ENCODE measurements at places on chromosomes 16 and 17.

DNA sequence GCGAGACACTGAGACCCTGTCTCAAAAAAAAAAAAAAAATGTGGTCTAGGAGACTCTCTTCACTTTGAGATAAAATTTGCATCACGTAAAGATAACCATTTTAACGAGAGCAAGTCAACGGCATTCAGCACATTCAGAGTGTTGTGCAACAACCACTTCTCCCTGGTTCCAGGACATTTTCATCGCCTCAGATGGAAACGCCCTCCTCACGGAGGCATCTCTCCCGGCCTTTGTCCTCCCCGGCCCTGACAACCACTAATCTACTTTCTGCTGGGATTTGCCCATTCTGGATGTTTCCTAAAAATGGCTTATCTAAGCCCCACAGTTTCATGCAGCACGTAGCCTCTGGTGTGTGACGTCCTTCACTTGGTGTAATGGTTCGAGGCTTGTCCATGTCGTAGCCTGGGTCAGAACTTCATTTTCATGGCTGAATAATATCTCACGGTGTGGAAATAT is 6.4 kb upstream of the NPRL3 start:
- DNase-seq = no peak

DNA sequence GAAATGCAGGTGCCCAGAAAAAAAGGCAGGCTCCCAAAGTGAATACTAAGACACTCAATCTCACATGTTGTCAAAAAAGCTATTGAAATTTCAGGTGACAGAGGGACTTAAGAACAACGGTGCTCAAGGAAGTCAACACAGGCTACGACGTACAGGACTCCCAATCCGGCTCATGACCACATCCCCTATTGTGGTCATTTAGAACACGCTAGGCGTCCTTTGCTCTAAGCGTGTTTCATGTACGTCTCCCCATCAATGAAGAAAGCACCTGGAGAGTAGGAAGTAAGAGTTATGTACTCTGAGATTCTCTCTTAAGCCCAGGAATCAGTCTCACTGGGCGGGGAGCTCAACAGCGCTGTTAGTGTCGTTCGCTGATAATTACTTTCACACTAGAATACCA is 94.1 kb downstream of the MRM3 start:
- no peak for DNase-seq

- no peak for DNase-seq
These were observed 50.8 kb downstream of the SOCS1 start for GRCh38 chr16:11205065-11205699.

GRCh38 chr17:17066021-17066420 is 23.8 kb downstream of the MPRIP start:
- DNase-seq = no peak

DNA sequence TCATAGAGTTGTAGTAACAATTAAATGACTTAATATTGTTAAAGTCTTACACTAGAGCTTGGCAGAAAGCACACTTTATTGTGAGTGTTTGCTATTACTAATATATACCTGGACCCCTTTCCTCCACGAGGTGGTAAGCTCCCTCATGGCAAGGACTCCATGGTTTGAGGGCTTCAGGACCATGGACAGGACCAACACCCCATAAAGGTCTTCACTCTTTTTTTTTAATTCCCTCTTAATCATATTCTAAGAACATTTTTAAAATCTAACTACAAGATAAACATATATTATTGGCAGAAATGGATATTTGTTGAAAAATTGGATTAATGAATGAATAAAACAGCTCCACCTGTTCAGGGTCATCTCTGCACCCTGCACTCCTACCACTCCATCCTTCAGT is 154.5 kb downstream of the CBLN1 start:
- no peak for DNase-seq

- DNase-seq = peak; percentile 77
These were observed 3.9 kb upstream of the C17orf99 start for GRCh38 chr17:78142119-78142861.

DNA sequence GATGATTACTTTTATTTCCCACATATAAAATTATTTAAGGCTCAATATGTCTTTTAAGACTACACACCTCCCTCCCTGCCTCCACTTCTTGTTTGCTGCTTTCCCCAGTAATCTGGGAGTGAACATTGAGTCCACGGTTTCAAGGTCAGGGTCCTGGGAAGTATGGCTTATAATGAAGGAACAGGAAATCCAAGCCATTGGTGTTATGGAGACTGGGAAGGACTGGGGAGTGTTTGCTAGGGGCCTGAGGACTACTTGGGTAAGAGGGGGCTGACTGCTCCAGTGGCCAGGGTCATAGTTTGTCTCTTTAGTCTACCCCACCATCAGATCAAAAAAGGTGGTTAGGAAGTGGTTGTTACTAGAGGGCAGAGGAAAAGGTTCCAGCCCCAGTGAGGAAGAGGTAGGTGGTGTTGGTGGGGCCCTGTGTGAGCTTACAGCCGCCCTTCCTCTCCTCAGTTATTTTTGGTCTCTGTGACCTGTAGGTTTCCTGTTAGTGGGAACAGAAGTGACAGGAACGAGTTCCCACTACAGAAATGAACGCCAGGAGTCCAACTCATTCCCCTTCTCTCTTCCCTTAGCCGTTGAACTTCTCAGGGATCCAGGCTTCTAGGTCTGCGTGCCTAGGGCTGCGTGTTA is 742 bp upstream of the SLC16A13 start:
- no peak for DNase-seq

- DNase-seq = no peak
These were observed 4.1 kb downstream of the CD2BP2 start for GRCh38 chr16:30351001-30351441.

DNA sequence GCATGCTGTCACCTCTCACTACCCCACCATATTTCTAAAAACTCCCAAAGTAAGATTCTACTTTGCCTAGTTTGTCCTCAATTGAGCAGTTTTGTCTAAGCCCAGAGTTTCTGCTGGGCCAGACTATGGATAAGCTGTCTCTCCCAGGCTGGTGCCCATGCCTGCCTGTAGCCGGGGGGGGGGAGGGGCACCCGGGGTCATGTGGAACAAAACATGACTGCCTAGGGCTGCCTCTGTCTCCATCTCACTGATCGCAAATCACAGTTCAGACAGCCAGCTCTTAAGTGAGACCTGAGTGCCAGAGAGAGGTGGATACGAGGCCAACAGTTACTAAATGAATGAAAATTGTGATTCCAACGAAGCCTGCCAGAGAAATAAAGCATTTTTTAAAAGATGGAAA is 78.8 kb upstream of the RPRML start:
- DNase-seq = no peak

GRCh38 chr16:55271945-55272513 is 52.0 kb upstream of the IRX6 start:
- no peak for DNase-seq

DNA sequence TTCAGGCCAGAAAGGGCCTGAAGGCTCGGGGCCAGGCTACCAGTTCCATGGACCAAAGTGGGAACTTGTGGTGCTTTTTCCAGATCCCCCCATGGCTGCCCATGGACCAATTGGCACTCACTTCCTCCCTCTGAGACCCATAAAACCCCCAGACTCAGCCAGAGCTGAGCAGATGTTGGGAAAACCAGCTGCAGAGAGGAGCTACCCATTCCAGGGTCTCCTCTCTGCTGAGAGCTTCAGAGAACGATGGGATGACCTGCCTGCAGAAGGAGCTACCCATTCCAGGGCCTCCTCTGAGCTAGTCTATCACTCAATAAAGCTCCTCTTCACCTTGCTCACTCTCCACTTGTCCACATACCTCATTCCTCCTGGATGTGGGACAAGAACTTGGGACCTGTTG is 52.2 kb upstream of the MED9 start:
- no peak for DNase-seq

GRCh38 chr16:66121466-66121865 is 245.0 kb upstream of the CDH5 start:
- DNase-seq = no peak

- peak; percentile 96 for DNase-seq
These were observed 25.9 kb downstream of the GRIN2C start for GRCh38 chr17:74833501-74834377.

DNA sequence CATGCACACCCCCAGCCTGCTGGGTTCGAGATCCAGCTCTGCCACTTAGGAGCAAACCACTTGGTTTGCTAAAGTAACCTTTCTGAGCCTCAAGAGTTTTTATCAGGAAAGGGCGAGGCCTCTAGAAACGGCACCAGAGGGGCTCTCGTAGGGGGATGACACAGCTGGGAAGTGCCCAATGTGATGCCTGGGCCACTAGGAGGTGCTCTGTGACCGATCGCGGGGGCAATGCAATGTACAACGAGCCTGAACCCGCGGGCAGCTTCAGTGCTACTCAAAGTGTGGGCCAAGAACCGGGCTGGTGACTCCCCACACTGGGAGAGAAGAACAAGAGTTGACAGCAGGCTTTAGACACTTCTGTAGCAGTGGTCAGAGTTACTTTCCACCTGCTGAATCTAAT is 9.4 kb downstream of the C16orf89 start:
- DNase-seq = no peak

DNA sequence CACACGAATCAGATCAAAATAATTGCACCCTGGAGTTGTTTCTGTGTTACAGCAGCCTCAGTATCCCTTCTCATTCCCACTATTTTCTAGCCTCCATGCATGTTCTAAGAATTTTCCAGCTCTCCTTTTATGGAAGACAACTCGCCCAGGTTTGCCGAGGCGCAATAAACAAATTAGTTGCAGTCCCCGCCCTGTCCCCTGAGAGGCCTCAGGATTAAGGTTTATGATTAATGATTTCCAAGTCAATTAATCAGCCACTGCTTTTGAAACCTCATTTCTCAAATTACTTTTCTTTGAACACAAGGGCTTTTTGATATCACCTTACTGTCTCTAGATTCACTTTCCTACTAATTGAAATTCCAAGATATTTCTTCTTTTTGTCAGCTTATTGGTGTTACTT is 138.3 kb upstream of the HSBP1 start:
- DNase-seq = no peak

GRCh38 chr16:20650400-20651166 is 46.9 kb downstream of the ACSM1 start:
- DNase-seq = no peak

DNA sequence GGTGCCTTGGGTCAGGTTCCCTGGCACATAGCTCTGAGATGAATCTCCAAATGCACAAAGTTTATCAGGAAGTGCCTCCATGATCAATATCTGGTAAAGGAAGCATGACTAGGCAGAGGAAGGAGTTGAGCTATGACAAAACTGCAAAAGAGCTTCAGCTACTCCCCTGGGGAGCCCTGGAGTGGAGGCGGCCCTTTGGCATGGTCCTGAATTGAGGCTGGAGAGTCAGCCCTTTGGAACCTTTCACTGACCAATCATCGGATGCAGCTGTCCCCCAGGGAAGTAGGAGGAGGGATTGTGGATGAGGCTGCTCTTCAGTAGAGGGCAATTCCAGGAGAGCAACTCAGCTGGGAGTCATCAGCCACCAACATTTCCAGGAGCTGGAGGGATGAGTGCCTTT is 46.1 kb upstream of the NLRP1 start:
- DNase-seq = no peak

GRCh38 chr17:36727052-36727451 is 125.7 kb downstream of the MRM1 start:
- no peak for DNase-seq

GRCh38 chr17:78532922-78533640 is 44.1 kb downstream of the DNAH17 start:
- peak; percentile 89 for DNase-seq

DNA sequence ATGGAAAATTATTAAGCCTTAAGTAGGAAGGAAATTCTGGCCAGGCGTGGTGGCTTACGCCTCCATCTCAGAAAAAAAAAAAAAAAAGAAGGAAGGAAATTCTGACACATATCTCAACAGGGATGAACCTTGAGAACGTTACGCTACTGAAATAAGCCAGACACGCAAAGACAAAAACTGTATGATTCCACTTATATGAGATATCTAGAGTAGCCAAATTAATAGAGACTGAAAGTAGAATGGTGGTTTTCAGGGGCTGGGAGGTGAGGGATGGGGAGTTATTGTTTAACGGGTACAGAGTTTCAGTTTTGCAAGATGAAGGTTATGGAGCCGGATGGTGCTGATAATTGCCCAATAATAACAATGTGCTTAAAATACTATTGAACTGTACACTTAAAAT is 16.2 kb upstream of the HNF1B start:
- DNase-seq = no peak

GRCh38 chr17:11369575-11369974 is 128.6 kb downstream of the SHISA6 start:
- no peak for DNase-seq

DNA sequence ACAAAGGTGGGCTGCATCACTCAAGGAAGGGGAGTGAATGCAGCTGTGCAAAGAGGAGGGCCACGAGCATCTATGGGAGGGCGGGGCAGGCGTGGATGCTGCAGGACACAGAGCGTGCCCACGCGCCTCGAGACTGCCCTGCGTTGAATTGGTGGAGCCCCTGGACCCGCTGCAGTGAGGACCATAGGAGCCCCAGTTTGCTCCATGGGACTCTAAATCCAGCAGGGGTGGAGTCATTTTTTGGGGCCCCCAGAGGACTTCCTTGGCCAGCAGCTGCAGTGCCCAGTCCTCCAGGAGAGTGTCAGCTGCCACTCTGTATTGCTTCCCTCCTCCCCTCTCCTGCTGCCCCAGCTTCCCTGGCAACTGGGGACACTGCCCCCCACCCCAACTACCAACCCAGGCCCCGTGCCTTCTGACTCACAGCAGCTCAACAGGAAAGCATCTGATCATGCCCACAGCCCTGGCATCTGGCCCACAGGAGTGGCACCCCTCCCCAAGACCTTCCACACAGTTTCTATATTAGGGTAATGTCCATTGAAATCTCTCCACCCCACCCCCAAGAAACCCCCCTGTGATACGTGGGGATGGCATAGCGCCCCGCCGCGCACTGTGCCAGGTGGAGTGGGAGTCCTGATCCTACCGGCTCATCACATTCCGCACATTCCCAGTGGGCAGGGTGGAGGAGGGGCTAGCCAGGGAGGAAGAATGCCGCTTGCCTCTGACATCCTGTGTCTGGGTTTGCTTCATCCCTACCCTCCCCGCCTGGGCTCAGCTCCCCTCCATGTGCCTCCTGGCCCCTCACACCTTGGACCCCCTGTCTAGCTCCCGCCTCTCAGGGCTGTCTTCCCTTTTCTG is 27.8 kb upstream of the ITGA3 start:
- peak; percentile 94 for DNase-seq

- DNase-seq = no peak
These were observed 89.8 kb downstream of the MRM3 start for GRCh38 chr17:871751-872519.

DNA sequence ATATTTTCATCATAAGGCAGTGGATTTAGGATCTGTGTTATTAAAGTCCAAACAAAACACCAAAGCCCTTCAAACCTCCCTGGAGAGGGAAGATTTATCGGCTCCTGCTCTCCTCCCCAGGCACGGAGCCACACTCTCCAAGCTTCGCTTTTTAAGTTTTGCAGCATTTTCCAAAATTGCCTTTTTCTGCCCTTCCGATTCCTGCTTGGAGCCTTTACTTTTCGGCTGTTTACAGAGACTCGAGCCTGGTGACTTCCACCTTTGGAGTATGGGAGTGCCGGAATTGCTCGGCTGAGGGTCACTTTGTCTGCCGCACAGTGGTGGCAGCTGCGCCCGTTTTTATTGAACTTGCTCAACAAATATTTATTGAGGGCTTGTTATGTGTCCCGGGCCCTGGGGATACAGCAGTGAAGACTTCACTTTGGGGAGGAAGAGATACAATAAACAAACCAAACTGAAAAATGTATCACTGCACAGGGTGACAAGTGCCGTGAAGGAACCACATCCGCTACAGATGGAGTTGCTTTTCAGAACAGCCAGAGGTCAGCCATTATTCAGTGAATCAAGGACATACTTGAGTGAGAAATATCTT is 185.5 kb downstream of the NTN1 start:
- DNase-seq = no peak

- no peak for DNase-seq
These were observed 51.4 kb downstream of the MFSD11 start for GRCh38 chr17:76789235-76789788.
